ENCODE measurements at places on chromosomes 5 and 9.

DNA sequence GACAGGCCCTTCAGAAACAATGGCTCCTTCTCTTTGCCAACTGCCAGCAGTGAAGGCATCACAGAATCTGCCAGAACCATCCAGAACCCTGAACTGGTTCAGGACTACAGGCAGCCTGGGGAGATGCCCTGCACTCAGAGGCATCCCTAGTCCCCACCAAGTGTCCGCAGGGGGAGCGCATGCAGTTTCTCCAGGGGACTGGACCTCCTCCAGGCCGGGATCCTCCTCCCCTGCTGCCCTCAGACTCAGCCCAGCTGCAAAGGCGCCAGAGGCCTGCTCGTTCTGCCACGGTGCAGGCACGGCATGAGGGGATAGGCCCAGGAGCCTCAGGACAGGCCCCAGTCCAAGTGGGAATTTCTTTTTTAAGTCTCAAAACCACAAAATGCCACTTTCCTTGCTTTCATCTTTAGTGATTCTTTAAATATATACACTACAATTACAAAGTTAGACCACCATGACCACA is 72.0 kb downstream of the SEMA4D start:
- no peak for DNase-seq

DNA sequence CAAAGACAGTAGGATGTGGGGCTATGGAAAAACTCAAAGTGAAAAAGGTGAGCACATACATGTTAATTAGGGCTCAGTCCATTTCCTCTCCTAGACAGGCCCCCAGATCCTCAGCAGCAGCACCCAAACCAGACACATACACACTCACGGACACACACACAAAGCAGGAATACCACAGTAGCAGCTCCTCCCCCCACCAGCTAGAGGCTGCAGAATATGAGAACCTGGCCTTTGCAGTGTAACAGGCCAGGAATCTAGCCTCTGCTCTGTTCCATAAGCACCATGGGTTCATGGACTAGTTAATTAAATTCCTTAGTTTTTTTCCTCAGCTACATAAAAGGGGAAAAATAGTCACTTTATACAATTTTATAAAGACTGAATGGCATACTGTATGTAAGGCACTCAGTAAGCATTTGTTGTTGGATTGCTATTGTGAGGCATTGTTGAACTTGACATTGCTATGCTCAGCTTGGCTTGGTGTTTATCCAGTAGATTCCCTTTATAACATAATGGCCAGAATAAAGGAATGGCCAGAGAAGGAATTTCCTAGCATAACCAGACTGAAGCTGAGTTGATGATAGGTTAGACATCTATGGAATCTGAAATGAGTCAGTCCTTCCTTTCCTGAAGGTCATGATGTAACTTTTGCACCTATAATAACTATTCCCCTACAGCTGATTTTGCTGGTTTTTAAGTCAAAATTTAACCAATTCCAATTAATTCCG is 186.8 kb downstream of the SEMA5A start:
- DNase-seq, result no peak

DNA sequence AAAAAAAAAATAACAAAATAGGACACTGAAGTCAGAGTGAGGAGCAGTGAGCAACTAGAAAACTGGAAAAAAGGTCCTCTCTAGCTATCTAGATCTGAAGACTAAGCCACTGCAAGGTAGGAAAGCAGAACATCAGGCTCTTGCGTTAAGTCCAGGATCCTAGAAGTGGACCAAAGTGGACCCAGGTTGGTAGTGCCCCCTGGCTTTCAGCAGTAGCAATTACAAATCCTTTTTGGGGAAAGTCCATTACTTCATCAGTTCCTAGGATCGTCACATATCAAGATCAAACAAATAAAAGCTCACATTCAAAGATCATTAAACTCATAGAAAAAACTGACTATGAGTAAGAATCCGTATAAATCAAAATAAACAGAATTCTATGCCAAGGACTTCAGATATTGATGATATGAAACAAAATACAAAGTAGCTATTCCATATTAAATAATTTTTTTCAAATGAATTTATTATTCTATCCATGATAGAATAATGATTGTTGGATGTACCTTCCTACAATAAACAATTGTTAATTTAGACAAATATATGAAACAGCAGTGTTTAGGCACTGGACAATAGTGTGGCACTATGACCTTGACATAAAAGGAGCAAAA is 6.5 kb upstream of the RICTOR start:
- DNase-seq, result peak; percentile 71

DNA sequence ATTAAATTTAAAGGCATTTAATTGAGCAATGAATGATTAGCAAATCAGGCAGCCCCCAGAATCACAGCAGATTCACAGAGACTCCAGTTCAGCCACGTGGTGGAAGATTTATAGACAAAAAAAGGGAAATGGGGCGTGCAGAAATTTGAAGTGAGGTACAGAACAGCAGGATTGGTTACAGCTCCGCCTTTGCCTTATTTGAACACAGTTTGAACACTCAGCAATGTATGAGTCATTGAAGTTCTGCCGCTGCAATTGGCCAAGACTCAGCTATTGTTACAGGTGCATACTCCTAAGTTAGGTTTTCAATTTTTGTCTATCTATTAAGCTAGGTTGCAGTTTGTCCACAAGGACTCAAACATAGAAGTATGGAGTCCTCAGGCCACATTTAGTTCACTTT is 157.7 kb upstream of the SLC12A2 start:
- DNase-seq, result no peak

- no peak for DNase-seq
These were observed 502.4 kb downstream of the CDH10 start for GRCh38 chr5:24142341-24142740.

DNA sequence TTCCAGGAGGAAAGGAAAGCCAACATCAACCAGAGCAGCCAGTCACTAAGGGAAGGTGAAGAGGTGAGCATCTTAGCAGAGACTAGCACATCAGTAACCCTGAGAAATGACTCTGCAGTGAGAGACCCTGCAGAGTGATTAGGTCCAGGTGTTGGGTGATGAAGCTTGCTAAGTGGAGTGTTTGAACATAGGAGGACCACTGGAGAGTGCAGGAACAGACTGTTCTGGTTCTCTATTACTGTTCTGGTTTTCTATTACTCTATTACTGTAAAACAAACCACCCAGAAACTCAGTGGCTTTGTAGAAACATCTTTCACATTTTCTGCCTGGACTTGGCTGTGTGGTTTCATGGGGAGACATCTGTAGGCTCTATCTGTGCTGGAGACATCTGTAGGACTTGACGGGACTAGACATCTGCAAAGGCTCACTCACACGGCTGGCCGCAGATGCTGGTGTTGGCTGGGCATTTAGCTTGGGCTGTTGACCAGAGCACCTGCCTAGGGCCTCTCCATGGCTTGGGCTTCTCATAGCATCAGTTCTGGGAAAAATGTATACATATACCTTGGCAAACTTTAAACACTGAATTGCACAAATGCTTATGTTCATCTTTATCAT is 33.4 kb upstream of the SPATA31E1 start:
- DNase-seq, result no peak

DNA sequence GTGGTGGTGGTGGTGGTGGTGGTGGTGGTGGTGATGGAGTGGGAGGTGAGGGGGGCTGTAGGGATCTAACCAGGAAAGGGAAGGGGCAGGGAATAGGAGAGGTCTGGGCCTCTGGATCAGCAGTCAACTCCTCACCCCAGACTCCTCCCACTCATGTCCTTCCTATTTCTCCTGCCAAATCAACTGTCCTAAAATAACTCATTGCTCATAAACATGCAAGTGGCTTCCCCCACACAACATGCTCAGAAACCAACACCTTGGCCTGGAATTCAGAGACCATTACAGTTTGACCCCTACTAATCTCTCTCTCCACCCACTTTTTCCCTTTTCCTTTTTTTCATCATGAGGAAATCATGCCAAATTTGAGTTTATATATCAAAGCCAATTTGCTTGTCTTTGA is 8.4 kb upstream of the FSD1L start:
- no peak for DNase-seq

DNA sequence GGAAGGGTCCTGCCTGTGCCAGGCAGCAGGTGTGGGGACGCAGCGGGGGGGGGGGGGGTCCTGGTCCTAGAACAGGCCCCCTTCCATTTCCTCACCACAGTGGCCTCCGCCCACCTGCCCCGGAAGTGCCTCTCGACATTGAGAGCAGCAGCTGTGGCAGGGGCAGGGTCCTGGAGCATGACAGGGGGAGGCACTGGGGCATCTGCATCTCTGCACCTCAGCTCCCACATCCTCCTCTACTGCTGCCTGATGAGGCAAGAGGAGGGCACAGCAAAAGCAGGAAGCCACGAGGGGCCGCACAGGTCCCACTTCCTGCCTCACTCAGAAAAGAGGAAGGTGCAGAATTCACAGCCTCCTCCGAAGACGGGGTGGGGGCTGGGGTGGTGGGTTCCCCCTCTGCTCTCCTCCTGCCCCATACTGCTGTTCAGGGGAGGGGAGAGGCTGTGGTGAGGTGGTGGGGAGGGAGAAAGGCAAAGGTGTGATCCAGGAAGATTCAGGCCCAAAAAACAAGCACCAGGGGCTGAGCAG is 14.8 kb downstream of the AKNA start:
- DNase-seq, result no peak

Measured in HuH-7 (cell line).